ENCODE measurements at places on chromosomes 3 and 15.

DNA sequence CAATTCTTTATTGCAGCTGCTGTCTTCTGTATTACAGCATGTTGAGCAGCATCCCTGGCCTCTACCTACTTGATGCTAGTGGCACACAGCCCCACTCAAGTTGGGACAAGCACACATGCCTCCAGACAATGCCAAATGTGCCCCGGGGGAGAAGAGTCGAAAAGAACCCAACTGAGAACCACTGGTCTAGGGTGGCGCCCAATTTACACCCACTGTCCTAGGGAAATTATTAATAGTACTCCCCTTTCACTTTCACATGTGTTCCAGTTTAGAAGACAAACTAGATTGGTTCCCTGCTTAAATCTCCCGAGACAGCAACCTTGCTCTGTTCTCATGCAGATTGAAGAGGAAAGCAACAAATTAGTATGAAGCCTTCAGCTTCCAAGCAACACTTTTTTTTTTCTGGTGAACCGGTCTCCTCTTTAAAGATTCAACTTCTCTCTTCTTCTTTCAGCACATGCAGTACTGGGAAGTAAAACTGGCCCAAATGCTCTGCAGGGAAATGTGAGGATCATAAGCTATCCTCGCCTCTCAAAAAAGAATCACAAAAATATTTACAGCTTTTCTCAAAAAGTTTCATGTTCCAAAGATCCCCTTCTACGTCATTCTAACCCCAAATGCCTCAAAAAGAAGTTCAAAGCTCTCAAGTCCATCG, 823.9 kb upstream of the CFAP20DC start:
- DNase-seq: no peak

GRCh38 chr3:12727937-12728336, 31.1 kb downstream of the TMEM40 start:
- DNase-seq: no peak

DNA sequence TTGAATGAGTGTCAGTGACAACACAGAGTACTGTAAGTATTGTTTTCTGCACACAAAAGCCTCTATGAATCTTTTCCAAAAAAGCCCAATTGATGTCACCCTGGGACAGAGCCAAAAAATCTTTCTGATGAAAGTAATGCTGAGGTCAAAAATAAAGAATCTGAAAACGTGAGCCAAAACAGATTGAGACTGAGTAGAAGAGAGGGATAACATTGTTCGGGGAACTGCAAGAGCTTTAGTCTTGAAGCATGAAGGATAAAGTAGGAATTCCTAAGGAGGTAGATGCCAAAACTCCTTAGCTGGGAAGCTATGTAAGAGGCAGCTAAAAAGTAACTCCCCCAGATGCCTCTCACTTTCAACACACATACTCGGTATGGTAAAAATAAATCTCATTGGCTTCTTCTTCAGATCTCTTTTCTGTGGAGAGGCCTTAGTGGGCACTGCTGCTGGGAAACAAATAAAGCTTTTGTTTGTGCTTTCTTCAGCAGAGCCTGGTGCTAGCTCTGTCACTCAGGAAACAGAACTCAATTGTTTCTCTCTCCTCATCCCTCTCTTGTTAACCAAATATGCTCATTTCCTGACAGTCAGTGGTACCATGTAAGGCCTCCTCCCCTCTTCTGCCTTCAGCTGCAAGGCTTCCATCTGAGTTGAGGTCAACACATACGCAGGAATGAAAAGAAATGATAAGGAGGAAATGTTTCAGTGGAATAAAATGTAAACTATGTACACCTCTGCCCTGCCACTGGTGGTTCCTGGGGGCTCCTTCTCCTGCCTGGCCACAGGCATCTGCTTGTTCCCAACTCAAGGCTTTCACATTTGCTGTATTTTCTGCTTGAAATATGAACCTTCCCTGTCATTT, 58.1 kb downstream of the CD200 start:
- no peak for DNase-seq

DNA sequence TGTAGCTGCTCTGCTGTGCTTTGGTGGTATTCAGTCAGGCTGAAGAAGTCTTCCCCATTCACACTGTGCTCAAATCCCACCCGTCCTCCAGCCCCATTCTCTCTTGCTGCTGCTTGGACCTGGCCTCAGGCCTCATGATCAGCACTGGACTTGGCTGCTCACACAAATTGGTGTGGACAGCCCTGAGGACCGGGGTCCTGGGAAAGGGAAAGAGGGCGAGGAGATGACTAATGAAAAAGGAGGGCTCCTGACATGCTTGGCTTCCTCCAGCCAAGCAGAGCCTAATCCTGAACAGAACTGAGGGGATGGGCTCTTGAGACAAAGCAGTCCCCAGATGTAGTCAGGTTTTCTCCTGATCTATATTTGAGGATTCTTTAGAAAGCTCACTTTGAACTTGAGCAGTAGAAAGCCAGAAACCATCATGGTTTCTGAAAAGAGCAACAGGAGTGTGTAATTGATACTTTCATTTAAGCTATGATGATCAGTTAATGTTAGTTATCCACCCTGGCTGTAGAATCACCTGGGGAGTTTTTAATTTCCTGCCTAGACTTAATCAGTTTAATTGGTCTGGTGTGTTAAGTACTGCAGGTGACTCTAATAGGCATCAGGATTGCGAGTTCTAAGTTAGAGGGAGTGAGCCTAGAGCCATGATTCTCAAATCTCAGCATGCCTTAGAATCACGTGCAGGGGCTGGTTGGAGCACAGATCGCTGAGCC, 79.4 kb upstream of the THBS1 start:
- no peak for DNase-seq

GRCh38 chr15:67690936-67691335, 134.4 kb upstream of the SKOR1 start:
- no peak for DNase-seq

- DNase-seq: no peak
These were observed 145.5 kb upstream of the UMPS start for GRCh38 chr3:124584552-124585391.

DNA sequence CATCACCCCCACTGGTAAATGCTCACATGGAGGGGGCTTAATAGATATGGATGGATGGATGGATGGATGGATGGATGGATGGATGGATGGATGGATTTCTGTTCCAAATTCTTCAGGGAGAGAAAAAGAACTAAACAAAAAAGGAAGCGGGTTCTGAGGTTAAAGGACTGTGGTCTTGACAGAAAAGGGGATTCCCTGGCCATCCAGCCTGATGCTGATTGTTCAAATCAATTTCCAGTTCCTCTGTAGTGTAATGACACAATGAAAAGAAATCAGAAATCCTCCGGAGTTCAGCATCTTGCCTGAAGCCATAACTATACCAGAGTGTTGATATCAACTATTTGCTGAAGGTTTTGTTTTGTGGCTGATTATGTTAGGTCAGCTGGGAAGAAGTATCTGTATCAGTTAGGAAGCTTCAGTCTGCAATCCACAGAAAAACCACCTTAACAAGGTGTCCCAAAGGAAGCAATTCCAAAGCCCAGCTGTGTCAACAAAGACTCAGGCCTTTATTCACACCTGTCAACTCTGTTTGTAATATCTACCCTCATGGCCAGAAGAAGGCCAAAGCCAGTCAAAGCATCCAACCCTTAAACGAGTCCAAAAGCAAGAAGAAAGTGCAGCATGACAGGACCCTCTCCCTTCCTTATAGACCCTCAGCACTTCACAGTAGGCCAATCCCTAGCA, 24.5 kb upstream of the RASA2 start:
- no peak for DNase-seq

DNA sequence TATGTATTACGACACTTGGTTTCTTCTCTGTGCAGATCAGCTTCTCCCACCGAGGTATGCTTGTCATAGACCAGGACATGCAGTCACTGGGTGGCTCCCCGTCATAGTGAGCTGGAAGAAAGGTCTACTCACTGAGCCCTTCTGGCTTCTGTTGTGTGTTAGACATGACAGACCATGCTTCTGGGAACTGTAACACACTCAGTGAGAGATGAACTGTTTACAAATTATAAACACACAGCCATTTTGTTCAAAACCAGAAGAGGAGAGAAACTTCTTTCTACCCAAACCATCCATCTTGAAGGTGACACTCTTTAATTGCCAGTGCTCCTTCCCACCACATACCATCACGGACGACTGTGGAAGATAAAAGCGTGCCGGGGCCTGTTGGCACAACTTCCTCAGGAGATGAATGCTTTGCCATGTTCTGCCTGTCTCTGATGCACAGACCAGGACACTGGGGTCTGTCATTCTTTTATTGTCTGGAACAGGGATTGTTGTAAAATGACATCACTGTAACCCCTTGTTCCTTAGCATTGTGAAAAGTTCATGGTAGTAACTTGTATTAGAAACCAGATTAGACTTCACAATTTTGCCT, 214.3 kb downstream of the MCTP2 start:
- no peak for DNase-seq

DNA sequence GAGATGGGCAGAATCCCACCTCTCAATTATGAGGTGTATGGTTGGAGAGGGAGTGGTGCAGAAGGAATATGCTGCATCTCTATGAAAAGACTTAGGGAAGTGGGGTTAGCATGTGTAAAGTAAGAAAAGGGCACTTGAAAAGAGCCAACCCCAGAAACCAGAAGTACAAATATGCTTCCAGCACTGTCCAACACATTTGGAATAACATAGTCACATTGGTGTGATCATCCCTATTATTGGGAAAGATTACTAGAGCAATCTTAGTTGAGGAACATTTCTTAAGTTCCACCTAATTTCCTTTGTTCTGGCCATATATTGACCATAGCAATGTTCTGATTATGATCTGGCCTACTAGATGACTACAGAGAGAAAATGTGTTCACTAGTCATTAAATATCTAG, 34.3 kb downstream of the HMG20A start:
- DNase-seq: no peak

DNA sequence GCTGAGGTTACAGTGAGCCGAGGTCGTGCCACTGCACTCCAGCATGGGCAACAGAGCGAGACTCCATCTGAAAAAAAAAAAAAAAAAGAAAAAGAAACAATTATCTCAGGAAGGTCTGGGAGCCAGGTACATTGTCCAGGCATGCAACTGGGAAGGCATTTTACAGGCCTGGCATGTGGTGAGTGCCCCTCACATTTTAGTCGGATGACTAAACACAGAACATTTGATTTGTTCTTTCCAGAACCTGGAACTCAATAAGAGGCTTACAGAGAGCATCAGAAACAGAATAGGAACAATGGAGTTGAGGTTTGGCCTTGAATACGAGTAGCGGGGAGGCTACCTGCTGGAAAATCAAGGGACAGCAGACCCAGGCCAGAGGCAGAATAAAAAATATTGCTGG, 33.7 kb upstream of the IGF1R start:
- DNase-seq: no peak

- no peak for DNase-seq
These were observed 160.7 kb downstream of the STAC start for GRCh38 chr3:36540888-36541518.

DNA sequence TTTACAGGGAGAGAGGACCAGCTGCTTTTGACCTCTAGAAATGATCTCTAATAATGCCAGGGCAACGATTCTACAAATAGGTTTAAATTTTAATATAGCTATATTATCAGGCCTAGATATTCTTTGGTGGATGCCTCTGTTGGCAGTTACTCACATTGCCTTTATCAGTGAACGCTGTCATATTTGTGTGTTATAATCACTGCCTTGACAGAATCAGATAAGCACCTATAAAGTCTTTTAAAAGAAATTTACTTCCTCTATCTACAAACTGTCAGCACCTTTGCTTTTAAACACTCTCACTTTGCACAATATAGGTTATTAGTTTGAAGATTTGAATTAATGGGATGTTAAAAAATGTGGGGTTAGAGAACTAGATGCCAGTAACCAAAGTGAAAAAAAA, 324.1 kb downstream of the ZIC1 start:
- no peak for DNase-seq
